ENCODE measurements at places on chromosomes 3 and 15. TPM values are rescaled to one million over a fixed set of nuclear protein-coding genes. Genes with fewer than 3 reads are reported as not detected.

DNA sequence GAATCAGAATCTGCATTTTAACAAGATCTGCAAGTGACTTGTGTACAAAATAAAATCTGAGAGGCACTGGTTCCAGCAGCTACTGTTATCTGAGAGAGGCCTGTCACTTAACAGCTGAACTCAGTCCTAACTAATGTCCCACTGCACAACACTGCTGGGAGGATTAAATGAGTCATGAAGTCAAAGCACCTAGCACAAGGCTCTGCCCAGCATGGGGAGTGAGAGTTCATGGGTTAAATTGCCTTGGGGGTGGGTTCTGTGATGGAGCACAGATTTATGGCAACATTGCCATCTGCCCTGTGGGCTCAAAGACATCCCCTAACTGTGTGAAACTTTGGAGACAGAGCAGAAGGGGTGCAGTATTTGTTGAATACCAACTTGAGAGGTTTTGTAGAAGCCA, 250.9 kb downstream of the PLCL2 start:
- DNase-seq, result no peak

- DNase-seq, result no peak
Measured at GRCh38 chr3:17745894-17746293, 3.5 kb upstream of the TBC1D5 start.

- no peak for DNase-seq
Measured at GRCh38 chr3:147410526-147411237, 1.5 kb downstream of the ZIC1 start.

DNA sequence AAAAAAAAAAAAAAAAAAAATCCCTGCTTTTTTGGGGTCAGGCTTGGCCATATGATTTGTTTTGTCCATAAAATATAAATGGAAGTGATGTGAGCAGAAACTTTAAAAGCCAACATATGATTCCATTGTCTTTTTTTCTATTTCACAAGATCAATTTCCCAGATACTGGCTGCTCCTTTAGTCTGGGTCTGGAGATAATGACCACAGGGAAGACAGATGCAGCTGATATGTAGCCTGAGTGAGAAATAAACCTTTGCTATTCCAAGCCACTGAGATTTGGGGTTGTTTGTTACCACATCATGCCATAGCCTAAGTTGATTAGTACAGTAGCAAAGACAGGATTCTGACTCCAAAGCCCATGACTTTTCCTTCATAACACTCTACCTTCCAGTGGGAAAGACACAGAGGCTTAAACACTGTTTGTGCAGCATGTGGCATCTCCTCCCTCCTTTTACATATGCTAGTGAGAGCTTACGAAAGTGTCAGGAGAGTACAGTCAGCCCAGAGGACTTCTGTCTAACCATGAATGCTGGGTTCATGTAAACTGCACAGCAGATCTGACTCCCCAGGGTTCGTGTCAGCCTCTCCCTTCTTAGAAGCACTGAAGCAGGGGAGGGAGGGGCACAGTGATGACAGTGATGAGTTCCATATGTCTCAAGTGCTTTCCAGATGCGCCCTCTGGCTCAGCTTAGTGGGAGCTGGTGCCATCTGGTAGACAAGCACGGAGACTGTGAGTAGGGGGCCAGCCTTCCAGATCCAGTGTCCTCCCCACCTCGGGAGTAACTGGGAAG, 36.7 kb upstream of the SLC7A14 start:
- no peak for DNase-seq

DNA sequence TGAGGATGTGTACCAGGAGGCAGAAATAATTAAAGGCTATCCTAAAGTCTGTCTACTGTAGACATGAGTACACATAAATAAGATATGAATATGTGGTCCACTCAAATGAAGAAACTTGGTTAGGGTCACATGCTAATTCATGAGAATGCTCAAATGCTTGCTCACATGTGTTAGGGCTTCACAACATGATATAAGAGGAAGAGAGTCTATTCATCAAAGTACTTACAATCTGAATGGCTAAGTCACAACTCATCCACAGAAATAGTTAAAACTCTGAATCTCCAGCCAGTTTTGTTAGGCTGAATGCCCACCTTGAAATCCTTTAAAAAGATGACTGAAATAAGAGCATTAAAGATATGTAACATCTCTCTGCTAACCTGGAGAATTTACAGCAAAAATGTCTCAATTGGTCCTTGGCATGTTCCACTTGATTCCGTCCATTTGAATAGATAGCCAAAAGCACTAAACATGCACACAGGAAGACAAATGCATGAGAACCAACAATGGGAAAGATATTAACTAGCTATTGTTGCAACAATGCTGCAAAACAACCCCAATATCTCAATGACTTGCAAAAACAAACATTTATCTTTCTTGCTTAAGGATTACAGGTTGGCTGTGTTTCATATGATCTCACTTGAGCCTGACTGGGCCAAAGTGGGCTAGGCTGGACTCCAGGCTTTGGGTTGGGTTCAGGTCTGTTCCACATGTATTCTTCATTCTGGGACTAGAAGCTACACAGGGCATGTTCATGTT, 10.6 kb upstream of the TBC1D5 start:
- no peak for DNase-seq

DNA sequence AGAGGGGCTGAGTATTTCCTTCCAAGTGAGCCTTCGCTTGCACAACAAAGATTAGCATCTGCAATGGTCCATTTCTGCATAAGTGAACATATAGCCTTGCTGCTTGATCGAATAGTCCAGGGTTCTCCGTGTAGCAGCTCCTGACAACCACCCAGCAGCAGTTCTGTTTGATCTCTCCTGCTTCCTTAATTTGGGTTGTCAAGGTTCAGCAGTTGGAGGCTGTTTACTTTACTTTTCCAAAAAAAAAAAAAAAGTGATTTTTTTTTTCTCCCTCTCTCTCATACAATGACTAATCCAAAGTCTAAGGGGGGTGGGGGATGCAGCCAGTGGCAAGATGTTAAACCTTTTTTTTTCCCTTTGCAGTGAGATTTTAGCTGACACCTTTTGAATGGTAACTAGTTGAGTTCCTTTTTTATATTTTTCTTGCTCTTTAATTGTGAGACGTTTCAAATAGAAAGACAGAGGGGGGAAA, 3.6 kb downstream of the FOXP1 start:
- no peak for DNase-seq

DNA sequence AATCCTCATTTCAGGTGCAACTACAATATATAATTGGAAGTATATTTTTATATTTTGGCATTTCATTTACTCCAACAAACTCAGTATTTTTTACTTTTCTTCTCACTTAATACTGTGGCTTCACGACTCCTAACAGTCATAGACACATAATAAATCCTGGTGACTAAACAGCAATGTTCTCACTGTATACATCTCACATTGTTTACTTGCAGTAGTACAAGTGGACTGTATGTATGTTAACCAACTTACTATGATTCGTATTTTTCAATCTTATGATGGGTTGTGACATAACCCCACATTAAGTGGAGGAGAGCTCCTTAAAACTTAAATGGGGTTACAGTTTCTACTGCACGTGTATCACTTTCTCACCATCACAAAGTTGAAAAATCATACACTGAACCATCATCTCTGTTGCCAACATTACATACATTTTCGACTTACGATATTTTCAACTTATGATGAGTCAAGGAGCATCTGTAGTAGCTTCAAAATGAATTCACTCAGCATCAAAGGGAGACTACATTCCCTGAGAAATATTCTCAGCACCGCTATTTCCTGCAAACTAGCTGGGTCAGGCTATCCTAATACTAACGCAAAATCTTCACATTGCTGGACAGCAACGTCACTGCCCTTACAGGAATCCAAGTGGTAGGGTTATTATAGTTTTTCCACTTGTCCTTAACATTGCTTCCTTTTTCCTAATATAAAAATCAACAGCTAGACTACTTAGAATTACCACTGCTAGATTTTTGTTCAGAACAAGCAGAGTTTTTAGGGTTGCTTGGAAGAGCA, 7.3 kb downstream of the ADAM10 start:
- no peak for DNase-seq

DNA sequence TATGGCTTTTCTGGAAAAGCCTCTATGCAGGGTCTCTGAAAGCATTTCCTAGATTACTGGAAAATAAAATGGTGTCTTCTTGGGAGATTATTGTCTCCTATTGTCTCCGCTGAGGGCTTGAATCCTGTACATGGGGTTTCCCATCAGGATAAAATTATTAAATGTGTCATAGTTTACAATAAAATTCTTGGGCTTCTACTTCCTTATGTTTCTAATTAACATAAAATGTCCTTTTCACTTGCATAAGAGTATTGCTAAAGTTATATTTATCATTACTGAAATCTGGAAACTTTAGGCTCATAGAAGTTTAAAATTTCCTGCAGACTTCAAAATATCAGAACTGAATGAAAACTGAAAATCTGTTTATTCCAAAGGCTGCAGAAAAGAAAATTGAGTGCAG, 595.5 kb upstream of the AGTR1 start:
- no peak for DNase-seq

- DNase-seq, result no peak
Measured at GRCh38 chr3:69273896-69274295, 112.0 kb downstream of the FRMD4B start.

DNA sequence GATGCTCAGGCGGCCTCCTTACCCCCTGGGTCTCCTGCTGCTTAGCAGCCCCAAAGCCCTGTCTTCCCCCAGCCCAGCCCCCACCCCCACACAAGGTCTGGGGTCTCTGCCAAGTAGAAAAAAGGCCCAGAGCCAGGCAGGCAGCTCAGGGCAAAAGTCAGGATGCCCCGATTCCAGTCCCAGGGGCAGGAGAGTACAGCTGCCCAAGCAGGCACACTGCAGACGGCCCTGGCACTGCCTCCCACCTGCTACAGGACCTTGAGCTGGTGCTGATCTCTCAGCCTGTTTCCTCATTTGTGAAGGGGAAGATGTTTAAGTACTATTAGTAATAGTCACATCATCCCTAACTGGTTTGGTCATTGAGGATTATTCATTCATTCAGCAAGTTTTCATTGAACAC, 12.6 kb downstream of the TMEM43 start:
- DNase-seq, result no peak

DNA sequence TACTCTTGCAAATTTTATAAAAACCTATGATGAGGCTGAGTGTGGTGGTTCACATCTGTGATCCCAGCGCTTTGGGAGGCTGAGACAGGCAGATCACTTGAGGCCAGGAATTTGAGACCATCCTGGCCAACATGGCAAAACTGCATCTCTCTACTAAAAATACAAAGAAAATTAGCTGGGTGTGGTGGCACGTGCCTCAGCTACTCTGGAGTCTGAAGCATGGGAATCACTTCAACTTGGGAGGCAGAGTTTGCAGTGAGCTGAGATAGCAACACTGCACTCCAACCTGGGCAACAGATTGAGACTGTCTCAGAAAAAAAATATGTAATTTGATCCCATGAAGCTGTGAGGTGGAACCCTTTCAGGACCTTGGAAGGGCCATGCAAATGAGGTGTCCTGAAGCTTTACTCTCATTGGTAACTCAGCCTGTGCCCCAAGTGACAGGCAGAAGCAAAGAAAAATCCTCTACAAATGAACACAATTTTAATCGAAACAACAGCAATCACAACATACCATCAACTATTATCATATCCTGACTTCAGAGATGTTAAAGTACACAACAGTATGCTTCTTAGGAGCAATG, 84.6 kb upstream of the CDV3 start:
- DNase-seq, result no peak

DNA sequence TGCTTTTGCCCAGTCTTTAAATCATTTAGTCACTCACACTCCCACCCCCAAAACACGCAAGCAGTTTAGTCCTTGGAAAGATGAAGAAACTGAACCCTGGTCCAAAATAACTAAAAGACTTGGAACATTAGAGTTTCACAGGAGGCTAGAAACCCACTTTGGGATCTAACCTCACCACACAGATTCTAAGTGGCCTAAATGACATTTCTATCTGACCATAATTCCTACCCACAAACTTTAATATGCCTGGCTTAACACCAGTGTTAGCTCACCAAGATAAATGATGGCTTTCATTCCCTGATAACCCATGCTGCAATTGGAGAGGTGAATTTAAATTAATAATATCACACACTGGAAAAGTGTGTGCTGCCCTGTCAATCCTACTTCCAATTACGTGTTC, 295.3 kb upstream of the UBE2E2 start:
- DNase-seq, result no peak

DNA sequence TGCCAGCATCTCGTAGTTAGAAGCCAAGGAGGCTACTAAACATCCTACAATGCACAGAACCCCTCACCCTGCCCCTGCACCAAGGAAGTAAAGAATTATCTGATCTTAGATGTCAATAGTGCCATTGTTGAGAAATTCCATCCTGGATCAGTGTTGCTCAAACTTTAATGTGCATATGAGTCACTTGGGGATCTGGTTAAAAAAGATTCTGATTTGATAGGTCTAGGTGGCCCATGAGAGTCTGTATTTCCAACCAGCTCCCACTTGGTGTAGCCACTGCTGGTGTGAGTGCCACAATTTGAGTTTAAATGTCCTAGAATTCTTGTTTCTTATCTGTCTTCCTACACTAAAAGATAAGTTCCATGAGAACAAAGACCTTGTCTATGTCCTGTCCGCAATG, 43.7 kb downstream of the TMEM45A start:
- DNase-seq, result no peak

- DNase-seq, result no peak
Measured at GRCh38 chr15:52789601-52790168, 451 bp downstream of the ONECUT1 start.

GRCh38 chr3:19428729-19429128, 280.4 kb downstream of the KCNH8 start:
- DNase-seq, result no peak

GRCh38 chr3:60854791-60855190, 396.5 kb downstream of the FHIT start:
- DNase-seq, result no peak

DNA sequence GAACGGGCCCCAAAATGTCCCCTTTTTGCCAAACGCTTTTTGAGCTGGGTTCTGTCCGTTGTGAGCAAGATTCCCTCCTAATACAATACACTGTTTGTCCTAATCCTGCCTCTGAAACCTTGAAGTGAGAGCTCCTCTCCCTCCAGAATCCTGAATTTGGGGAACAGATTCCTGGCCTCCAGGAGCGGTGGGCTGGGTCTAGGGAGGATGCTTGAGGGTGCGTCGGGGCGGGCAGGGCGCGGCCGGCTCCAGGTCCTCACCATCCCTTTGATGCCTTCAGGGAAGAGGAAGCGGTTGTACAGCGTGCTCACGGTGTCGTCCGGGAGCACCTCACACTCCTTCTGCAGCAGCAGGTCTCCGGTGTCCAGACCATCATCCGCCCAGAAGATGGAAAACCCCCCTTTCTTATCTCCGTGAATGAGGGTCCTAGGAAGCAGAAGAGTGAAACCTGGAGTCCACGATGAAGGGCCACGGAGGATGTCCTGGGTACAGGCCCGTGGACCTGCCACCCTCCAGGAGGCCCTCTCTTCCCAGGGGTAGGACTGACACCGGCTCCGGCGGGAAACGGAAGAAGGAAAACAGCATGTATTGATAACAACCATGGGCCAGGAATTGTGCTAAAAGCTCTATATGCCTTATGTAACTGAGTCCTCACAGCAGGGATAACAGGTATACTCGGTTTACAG, 23.2 kb downstream of the ALDH1L1 start:
- DNase-seq, result no peak

APBA2 gene
- total RNA-seq, result 2.0 TPM

ZNF148 gene
- total RNA-seq, result 53.8 TPM

ROPN1 gene
- not detected for total RNA-seq

GNB4 gene
- total RNA-seq, result 84.9 TPM

GCHFR gene
- 4.5 TPM for total RNA-seq

TMEM41A gene
- 13.2 TPM for total RNA-seq

GOLGA6D gene
- total RNA-seq, result not detected

RUVBL1 gene
- total RNA-seq, result 15.4 TPM

CHRD gene
- total RNA-seq, result 12.0 TPM

CNTN3 gene
- 3.4 TPM for total RNA-seq

UBE2E2 gene
- total RNA-seq, result 56.5 TPM

SLC28A2 gene
- total RNA-seq, result not detected

All from aorta (tissue), 5 donors.